Upper lobe of left lung (tissue), 6 donors: ENCODE measurements at places on chromosomes 7 and 10. TPM values are rescaled to one million over a fixed set of nuclear protein-coding genes. Genes with fewer than 3 reads are reported as not detected.
A peak's percentile ranks its signal among the peaks of the same experiment; 100 is the strongest.

Gene PTF1A
- total RNA-seq: not detected

Gene ADCK2
- 25.3 TPM for total RNA-seq

Gene GHITM
- 108 TPM for total RNA-seq

- no peak overlapping the region for H3K4me3 ChIP-seq
- no peak overlapping the region for H3K27ac ChIP-seq
- H3K27me3 ChIP-seq: no peaks in the 10 kb centered on the region
- no peak for DNase-seq
Observed at GRCh38 chr7:44987996-44988395, 9.2 kb upstream of the MYO1G start.

GRCh38 chr7:66181845-66182244 lies 23.3 kb upstream of the TPST1 start:
- H3K4me1 ChIP-seq: no peaks in the 10 kb centered on the region
- no peaks in the 10 kb centered on the region for H3K27me3 ChIP-seq
- H3K4me3 ChIP-seq: no peak overlapping the region

DNA sequence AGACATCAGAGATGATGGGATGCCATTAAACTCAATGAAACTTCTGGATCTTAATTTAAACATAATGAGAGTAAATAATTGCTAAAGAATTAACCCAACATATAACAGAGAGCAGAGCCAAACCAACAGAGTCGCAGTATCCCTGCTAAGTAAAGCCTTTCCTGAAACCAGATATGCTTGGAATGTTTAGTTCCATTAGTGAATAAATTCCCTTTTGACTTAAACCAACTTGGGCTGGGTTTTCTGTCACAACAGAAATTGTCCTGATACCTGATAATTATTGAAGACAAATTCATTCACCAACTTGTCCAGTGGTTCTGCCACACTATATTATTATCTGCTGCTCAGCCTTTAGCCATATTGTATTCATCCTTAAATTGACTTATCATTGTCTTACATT lies 286.7 kb downstream of the FZD1 start:
- H3K27me3 ChIP-seq: no peaks in the 10 kb centered on the region
- no peaks in the 10 kb centered on the region for H3K36me3 ChIP-seq
- no peaks in the 10 kb centered on the region for H3K4me1 ChIP-seq
- no peak overlapping the region for H3K4me3 ChIP-seq
- no peak for DNase-seq
- H3K27ac ChIP-seq: no peak overlapping the region

Gene ODAD2
- total RNA-seq: 19.3 TPM

- no peaks in the 10 kb centered on the region for H3K27me3 ChIP-seq
- H3K36me3 ChIP-seq: no peaks in the 10 kb centered on the region
- no peak overlapping the region for H3K27ac ChIP-seq
- H3K4me3 ChIP-seq: no peak overlapping the region
- H3K4me1 ChIP-seq: no peaks in the 10 kb centered on the region
Observed at GRCh38 chr7:38781991-38782390, 127.0 kb downstream of the VPS41 start.

- H3K27ac ChIP-seq: peak within 1 kb of the TSS; percentile 90
- peak; percentile 51 for DNase-seq
- peaks cover 64% of the 10 kb centered on the region for H3K4me1 ChIP-seq
Observed at GRCh38 chr10:70478191-70479164, at the start of gene PALD1. PALD1 (plus strand) TSS chr10:70478767; CDS start chr10:70525952, 47,185 bp downstream.

DNA sequence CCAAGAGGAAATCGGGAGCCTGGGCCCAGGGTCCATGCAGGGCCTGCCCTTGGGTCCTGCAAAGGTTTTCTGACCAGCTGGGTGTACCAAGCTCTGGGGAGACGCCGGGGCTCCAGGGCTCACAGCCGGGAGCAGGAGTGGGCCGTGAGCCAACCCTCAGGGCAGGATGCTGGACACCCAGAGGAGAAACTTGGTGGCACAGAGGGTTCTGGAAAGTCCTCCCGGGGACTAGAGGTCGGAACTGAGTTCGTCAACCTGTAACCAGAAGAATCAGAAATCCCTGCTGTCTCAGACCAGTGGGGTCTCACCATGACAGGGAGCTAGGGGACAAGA lies 29.2 kb upstream of the PPP2R2D start:
- no peak for DNase-seq
- peaks cover 6% of the 10 kb centered on the region for H3K4me1 ChIP-seq

DNA sequence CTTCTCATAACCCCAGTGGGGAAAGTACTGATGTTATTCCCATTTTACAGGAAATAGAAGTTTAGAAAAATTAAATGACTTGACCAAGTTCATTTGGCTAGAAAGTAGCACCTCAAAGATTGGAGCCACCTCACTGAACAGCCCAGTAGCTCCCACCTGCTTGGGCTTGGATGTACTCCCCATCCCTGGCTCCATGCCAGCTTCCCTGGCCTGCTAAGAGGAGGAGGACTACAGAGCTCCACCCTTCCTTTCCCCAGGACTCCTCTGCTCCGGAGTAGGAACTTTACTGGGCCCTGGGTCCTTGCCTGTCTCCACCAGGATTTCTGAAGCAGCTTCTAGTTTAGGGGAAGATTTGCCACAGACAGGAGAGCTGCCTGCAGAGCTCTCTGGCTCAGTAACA lies 3.1 kb downstream of the HPS6 start:
- DNase-seq: no peak
- peak overlapping the region; percentile 26 for H3K27ac ChIP-seq
- H3K4me1 ChIP-seq: peaks cover 31% of the 10 kb centered on the region
- no peak overlapping the region for H3K4me3 ChIP-seq
- no peaks in the 10 kb centered on the region for H3K36me3 ChIP-seq

Gene SLC18A2
- 0.20 TPM for total RNA-seq

Gene UPK3B
- total RNA-seq: 52.4 TPM

DNA sequence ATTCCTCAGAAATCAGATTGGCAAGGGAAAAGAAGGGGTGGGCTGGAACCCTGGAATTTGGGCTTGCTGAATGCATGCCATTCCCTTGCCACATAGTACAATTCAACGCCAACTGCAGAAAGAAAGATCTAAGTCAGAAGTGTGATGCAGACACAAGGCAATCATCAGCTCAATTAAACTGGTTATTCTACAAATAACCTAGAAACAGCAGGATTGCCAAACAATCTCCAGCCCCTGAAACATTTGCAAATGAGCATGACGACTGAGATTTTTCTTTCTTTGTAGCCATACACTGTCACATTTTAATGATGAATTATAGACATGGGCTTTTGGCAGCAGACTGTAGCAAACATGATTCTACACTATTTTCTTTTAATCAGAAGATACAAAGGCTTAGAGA lies 16.5 kb upstream of the CREB5 start:
- H3K4me3 ChIP-seq: no peak overlapping the region
- DNase-seq: no peak
- H3K4me1 ChIP-seq: no peaks in the 10 kb centered on the region
- H3K36me3 ChIP-seq: no peaks in the 10 kb centered on the region
- H3K27ac ChIP-seq: no peak overlapping the region
